ENCODE measurements at places on chromosomes 7 and 10.

DNA sequence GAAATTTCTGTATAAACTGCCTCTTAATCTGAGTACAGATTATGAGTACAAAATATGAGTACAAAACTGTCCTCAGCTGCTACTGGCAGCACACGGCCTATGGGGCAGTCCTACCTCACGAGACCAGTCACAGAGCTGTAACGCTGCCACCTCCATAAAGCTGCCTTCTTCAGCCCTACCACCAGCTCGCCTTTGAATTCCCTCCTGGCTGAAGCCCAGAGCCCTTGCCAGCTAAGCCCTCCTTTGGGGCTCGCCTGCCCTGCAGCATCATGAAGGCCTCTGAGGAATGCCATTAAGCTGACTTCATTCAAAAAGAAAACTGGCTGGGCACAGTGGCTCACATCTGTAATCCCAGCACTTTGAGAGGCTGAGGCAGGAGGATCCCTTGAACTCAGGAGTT lies 180.0 kb upstream of the SH2B2 start:
- DNase-seq = no peak

DNA sequence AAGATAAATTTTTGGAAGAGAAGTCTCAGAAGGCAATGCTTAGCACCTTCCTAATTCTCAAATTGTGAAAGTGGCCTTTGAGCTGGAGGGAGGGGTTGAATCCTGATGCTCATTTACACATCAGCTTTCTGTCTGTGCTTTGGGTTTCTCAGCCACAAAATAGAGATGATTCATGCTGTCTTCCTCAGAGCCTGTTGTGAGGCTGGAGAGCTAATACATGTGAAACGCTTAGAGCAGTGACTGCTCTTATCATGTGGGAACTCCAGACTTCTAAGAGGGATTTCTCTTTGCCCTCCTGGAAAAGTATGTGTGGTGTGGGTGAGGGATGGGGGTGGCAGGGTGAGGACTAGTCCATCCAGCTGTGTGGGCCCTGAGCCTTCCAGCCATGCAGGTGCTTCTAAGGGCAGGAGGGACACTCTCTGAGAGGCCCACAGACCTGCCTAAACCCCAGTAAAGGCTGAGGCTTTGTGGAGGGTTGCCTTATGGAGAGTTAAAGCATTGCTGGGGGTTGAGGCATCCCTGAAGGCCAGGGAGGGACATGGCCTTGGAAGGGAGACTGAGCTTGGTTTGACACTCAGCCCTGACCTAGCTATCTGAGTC lies 4.8 kb upstream of the EVX1 start:
- no peak for DNase-seq

GRCh38 chr10:68156373-68157185 lies 47.3 kb downstream of the MYPN start:
- peak; percentile 48 for DNase-seq

- DNase-seq = no peak
Measured at GRCh38 chr7:95662987-95663386, 66.7 kb upstream of the PDK4 start.

- DNase-seq = no peak
Measured at GRCh38 chr7:157396316-157397035, 59.7 kb downstream of the DNAJB6 start.

GRCh38 chr10:23193435-23194074 lies 1.4 kb downstream of the PTF1A start:
- DNase-seq = no peak

DNA sequence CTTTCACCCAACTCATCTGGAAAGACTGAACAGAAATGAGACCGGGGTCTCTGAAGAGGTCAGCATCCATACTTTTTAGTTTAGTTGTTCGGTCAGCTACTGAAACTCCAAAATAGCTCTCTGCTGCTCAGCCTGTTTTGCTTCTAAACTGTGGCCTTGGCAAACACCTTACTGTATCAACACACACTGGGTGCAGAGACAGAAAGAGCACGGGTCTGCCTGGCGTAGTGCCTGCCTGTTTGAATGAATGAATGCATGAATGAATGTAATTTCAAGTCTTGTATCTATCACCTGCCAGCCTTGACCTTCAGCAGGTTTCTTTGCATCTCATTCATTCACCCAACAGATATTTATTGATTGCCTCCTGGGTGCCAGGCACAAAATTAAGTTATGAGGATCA lies 98.4 kb downstream of the PLPP4 start:
- no peak for DNase-seq

DNA sequence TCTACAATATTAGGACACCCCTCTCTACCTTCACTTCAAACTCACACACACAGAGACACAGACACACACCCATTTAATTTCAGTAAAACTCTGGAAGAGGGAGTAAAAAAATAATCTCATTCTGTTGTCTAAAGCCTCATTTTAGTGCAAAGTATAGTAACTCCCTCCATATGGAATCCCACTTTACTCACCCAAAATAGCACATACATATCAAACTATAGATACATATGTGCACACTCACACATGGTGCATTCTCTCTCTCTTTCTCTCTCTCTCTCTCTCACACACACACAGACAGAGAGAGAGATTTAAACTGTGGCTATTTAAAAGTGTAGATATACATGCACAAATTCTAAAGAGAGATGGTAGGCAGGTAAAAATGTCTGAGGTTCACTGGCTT lies 179.6 kb upstream of the PTN start:
- no peak for DNase-seq

DNA sequence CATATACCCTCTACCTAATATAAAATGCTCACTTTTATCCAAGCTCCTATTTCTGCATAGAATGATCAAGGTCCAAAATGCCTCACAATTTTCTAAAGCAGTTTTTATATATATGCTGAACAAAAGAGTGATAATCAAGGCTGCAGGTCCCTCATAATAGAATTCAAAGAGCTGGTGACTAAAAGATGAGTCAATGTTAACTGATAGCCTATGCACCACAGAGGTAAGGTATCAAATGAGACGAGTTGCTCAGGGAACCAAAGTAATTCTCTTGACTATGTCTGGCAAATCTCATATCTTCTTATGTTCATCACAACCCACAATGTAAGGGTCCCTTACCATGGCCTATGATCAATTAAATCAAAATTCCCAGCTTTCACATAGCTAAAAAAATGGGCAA lies 15.2 kb downstream of the PDZD8 start:
- DNase-seq = no peak

DNA sequence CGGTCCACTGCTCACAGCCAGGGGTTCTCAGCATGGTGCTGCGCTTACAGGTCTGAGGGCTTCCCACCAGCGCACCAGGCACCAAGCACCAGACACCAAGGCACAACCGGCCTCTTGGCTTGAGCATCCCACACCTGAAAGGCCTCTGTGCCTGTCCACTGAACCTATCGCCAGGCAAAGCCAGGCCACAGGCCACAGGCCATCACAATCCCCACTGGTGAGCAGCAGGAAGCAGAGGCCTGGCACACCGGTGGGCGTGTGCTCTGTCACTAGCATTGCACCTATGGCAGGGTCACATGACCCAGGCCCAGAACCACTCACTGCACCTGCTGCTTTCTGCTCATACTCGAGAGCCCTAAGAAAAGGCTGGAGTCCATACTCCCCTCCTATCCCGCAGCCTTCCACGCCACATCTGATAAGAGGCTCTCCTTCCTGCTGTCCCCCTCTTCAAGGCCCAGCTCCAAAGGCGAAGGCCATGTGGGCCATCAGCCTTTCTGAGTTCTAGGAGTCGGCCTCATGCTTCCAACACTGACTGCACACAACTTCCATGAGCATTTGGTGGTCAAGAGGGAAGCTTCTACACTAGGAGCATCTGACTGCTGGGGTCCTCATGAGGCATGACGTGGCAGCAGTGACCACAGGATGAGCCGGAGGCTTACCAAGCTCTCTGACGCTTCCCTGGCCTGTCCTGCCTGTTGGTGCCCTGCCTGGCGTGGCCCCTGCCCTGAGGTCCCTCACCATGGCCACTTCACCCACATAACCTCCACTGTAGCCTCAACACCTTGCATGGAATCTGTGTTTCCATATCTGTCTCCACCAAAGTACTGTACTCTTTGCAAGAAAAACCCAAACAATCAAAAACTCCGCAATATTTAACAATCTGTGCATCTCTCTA lies 166.3 kb downstream of the TNS3 start:
- no peak for DNase-seq

DNA sequence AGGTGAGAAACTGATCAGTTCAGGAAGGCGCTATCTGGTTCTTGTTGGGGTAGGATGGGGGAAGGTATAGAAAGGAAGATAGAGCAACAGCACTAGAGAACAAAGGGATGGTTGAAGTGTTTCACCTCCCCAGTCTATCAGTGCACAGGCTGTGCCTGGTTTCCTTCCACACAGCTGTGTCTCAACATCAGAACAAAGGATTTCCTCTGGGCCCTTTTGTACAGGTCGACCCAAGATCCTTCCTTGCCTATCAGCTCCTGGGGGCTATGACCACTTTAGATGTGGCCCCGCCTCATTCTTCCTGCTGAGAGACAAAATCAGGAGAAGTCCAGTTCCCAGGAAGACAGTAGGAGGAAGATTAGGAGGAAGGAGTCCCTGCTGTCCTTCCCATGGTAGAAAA lies 65.6 kb downstream of the NAMPT start:
- no peak for DNase-seq

DNA sequence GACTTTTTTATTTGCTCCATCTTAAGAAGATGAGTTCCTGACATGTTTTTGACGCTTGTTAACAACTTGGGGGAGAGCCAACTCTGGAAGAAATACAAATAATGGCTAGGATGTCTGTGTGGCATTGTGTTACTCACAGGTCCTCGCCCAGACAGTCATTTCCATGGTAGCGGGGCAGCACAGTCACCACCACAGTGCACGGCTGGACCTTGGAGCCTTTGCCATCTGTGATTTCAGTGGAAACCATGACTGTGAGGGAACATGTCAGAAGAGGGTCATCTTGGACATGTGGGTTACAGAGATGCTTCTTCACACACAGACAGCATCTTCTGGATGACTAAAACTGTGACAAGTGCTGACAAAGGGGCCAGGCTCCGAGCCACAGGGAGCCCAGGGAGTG lies 74.5 kb downstream of the PKD1L1 start:
- DNase-seq = no peak

- no peak for DNase-seq
Measured at GRCh38 chr10:102413806-102414561, 4.6 kb downstream of the PSD start.

GRCh38 chr7:155961241-155962190 lies 149.3 kb upstream of the SHH start:
- DNase-seq = no peak

DNA sequence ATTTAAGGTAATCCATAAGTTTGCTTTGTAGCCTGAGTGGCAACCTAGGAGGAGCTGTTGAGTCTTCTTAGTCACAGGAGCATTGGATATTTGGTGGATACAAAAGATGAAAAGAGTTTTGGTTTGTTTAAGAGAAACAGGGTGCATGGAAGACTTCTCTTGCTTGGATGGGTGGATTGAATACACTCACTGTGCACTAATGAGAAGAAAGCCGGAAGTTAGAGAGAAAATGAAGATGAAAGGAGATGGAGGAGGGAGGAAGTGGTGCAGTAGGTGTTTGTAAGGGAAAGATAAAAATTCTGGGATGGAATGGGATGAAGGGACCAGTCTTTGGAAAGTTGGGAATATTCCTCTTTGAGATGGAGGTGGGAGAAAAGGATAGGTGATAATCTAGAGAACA lies 7.7 kb downstream of the MDFIC start:
- no peak for DNase-seq

GRCh38 chr10:76962851-76963250 lies 674.8 kb downstream of the KCNMA1 start:
- DNase-seq = no peak

Data from amniotic stem cell (primary cell).